ENCODE measurements at places on chromosomes 6 and 20.
A peak's percentile ranks its signal among the peaks of the same experiment; 100 is the strongest.

DNA sequence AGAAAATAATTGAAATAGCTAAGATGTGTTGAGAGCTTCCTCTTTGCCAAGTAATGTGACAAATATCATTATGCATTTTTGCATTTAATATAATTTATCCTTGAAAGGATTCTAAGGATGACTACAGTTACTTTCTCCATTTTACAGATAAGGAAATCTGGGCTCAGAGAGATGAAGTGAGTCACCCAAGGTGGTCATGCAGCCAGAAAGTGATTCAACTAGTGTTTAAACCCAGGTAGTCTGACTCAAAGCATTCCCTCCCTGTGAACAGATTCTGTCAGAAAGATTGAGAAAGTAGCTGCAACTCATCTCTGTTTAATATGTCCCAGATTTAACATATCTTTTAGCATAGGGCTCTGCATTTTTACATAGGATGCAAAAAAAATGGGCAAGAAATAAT lies 28.1 kb downstream of the NRSN1 start:
- no peak for DNase-seq

GRCh38 chr20:50269091-50270033 lies 78.7 kb downstream of the CEBPB start:
- DNase-seq = no peak

GRCh38 chr6:126204598-126204997 lies 135.3 kb upstream of the CENPW start:
- no peak for DNase-seq

- no peak for DNase-seq
Observed at GRCh38 chr6:106631346-106631745, 2.0 kb downstream of the QRSL1 start.

GRCh38 chr6:27176523-27177484 lies 70.7 kb upstream of the PRSS16 start:
- DNase-seq = peak; percentile 71

- DNase-seq = no peak
Observed at GRCh38 chr20:2303673-2304072, 7.9 kb downstream of the TGM3 start.

GRCh38 chr6:21332077-21332476 lies 261.5 kb upstream of the SOX4 start:
- no peak for DNase-seq

GRCh38 chr20:41228858-41229257 lies 88.7 kb downstream of the ZHX3 start:
- no peak for DNase-seq

DNA sequence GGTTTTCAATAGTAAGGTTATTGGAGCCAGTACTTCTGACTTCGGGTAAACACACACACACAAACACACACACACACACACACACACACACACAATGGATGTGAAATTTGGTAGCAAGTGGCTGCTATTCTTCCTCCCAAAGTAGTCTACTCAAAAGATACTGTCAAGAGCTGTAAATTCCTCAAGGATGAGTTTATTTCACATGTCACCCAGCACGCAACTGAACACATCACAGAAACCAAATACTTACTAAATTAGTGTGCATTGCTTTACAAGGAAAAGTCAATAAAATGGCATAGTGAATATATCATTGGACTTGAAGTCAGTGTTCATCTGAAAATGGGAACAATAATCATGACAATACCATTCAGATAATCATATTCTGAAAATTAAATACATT lies 32.9 kb downstream of the MMUT start:
- DNase-seq = no peak

- no peak for DNase-seq
Observed at GRCh38 chr6:163165922-163166321, 248.6 kb upstream of the QKI start.

GRCh38 chr6:10309457-10310329 lies 105.2 kb downstream of the TFAP2A start:
- DNase-seq = no peak

- DNase-seq = no peak
Observed at GRCh38 chr6:51511081-51511480, 576.3 kb downstream of the PKHD1 start.

DNA sequence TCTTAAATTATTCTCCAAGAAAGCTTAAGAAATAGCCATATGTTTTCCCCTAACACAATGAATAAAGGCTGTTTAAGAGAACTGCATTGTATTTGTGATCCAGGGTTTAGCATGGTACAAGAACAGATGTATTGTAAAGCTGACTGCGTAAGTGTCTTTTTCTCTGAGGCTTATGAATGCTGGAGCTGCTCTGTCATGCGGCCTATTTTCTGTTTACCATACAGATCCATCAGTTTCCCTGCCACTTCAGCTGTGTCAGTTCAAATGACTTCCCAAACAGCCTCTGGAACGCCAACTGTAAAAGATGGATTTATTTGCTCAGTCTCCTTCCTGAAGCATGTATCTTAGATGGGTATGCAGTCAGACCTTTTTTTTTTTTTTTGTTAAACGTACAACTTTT lies 419.3 kb upstream of the HS3ST5 start:
- no peak for DNase-seq

DNA sequence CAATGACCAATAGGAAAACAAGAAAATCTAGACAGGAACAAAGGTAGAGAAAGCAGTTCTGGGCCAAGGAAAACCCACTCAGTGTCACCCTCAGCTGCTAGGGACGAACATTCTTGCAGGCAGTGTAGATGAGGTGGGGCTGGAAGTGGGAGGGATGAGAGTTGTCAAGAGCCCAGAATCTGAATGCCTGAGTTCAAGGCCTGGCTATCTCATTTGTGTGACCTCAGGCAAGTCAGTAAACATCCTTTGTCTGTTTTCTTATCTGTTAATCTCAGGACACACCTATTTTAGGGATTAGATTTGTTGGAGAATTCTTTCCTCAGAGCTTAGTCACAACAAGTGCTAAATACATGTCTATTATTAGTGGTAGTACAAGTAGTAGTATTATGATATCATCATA lies 50.9 kb upstream of the KIF16B start:
- no peak for DNase-seq

DNA sequence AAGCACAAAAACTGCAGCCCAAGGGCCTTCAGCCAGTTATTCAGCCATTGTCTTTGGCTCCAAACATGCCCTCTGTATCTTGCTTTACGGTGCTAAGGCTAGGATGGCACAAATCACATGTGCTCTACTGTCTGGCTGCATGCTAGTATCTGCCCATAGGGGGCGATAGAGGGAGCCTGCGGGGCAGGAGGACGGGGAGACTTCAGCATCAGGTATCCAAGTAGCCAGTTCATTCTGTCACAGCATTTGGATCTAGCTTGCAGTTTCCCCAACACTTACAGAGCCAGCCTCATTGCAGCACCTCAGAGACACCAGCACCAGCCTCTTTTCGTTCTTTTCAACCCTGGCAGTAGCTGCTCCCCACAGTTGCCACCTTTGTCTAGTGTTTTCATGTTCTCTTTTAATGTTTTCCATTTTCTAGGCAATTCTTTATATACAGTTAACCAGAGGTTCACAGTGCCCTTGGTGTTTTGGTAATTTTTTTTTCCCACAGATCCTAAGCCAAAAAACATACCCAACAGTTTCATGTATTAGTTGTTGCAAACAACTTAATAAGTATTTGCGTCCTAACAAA lies 705.9 kb downstream of the PTPRT start:
- no peak for DNase-seq

GRCh38 chr20:50186151-50186885 lies 4.3 kb upstream of the CEBPB start:
- peak; percentile 93 for DNase-seq

- DNase-seq = no peak
Observed at GRCh38 chr6:30641048-30641447, 5.9 kb upstream of the C6orf136 start.

GRCh38 chr20:6142348-6142993 lies 19.6 kb upstream of the FERMT1 start:
- peak; percentile 31 for DNase-seq

GRCh38 chr6:46898006-46898405 lies 23.7 kb downstream of the ADGRF5 start:
- no peak for DNase-seq

- no peak for DNase-seq
Observed at GRCh38 chr6:34696189-34696738, 303 bp downstream of the ILRUN start.

- no peak for DNase-seq
Observed at GRCh38 chr20:17620371-17621228, 50.7 kb downstream of the DSTN start.

- DNase-seq = no peak
Observed at GRCh38 chr6:39843305-39844020, 51.3 kb downstream of the DAAM2 start.

DNA sequence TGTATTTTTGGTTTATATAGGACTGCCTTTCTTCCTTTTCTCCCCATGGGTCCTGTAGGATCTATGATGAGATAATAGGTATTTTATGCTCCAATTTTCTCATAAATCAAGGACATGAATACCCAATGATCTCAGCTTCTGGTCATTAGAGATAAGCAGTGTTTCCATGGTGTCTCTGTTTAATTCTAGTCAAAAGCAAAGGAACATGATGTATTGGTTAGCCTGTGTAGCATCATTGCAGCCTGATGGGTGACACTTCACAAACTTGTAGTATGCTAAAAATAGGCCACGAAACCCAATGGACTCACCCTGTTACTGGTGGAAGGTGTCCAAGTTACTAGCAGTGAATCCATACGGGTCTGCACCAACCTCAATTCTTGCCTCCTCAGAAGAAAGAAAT lies 116.2 kb upstream of the SNX9 start:
- no peak for DNase-seq

DNA sequence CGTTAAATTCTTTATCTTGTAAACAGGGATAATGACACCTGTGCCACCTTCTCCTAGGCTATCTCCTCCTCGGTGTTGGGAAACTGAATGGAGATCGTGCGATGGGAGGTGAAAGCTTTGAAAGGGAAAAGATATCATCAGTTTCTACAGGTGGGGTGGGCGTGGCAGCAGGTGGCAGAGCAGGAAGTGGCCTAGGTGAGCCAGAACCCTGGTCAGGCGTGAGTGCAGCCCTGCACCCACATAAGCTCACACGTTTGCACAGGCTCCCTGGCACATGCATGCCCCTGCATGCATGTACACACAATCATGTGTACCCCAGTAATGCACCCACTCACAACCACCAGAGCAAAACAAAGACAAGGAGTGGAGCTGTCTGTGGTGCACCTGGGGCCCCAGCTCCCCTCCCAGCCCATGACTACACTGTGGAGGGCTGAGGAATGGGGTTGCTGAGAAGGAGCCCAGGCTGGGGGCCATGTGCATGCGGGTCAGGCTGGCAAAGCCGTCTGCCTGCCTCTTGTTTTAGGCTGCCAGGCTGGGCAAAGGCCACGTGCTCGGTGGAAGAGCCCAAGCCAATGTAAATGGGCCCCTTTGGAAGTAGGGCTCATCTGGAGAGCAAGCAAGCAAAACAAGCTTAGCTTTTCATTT lies 61.5 kb downstream of the TFAP2C start:
- DNase-seq = no peak

DNA sequence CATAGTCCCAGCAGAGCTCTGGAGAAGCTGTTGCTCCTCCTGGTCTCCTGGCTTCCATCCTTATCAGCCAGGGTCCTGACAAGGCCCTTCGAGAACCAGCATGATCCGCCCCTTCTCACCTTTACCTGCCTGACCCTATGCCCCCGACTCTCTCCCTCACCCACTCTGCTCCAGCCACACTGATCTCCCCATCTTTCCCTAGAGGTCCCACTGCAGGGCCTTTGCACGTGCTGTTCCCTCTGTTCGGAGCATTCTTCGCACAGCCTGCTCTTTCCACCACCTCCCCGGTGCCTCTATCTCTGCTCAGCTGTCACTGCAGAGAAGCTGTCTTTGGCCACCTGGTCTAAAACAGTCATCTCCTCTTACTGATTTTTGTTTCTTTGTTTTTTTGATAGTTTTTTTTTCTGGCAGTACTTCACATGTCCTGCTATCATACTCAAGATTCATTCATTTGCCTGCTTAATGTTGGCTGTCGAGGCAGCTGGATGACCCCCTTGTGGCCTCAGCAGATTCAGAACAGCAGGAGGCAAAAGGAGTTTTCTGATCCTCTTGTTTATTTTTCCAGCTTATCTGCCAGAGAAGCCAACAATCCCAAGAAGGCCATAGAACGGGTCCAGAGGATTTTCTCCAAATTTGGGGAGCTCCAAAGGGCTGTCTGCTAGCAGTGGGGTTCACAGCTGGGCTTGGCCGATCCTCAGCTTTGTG lies 1.6 kb upstream of the PTGIS start:
- DNase-seq = no peak

GRCh38 chr20:50645253-50646068 lies 45.9 kb downstream of the RIPOR3 start:
- no peak for DNase-seq

DNA sequence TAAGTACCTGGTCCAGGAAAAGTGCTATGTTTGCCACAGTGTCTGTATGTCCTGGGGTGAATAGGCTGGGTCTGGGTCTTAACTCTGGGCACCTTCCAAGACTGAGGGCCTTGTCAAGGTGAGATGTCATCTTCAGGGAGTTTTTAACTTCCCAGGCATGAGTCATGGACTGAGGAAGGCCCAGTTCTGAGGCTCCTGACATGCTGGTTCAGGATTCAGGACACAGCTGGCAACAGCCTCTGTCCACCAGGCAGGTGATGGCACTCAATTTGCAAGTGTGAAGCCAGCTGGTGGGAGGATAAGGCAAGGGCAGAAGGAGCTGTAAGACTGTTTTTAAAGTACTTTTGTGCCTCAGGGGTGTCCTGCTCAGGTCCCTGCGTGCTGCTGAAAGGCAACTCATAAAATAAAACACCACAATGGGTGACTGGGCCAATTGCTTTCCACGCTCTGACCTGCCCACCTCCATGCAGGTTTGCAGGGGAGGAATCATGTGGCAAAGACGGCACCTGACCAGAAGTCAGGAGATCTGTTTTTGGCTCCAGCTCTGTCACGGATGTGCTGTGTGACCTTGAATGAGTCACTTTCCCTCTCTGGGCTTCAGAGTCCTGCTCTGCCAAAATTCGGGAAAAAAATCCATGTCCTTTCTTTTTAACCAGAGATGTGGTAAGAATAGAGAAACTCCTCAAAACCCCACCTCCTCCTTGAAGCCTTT lies 4.9 kb upstream of the PACSIN1 start:
- DNase-seq = no peak

GRCh38 chr20:6579417-6579816 lies 188.1 kb upstream of the BMP2 start:
- no peak for DNase-seq

- DNase-seq = no peak
Observed at GRCh38 chr20:49318430-49319207, 40.8 kb upstream of the ZNFX1 start.

GRCh38 chr20:7571101-7571500 lies 369.2 kb downstream of the HAO1 start:
- no peak for DNase-seq

- DNase-seq = no peak
Observed at GRCh38 chr20:47167846-47168245, 188.7 kb downstream of the ZMYND8 start.
